ENCODE measurements at places on chromosomes 11 and 22.

DNA sequence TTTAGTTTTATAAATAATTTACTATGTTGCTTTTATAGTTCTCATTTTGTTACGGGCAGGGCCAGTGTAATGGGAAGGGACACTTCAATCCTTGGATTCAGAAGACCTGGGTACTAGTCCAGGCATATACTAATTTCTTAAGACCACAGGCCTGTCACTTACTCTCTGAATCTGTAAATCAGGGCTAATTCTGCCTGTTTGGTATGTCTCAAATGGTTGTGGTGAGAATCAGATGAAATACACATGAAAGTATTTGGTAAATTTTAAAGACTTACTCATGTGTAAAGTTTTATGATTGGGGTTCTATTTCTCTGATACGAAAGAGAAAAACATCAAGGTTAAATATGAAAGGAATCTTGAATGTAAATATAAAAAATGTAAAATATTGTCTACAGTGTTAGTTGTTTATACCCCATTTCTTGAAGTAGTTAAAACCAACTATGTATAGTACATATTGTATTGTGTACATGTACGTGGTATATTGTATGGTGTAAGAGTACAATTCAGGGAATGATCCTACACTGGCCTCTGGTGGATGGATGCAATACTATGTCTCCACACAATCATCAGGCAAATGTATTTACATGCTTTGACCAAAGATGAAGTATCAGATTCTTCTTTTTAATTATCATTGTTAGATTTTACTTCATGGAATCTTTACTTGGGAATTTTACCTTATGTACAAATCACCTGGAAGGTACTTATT, 24.5 kb upstream of the RAG2 start:
- no peak for DNase-seq

GRCh38 chr11:93410441-93410840, 79.9 kb downstream of the DEUP1 start:
- no peak for DNase-seq

- DNase-seq, result no peak
Observed at GRCh38 chr22:49660794-49661781, 166.6 kb downstream of the BRD1 start.

- no peak for DNase-seq
Observed at GRCh38 chr11:130891326-130891725, 25.0 kb downstream of the SNX19 start.

DNA sequence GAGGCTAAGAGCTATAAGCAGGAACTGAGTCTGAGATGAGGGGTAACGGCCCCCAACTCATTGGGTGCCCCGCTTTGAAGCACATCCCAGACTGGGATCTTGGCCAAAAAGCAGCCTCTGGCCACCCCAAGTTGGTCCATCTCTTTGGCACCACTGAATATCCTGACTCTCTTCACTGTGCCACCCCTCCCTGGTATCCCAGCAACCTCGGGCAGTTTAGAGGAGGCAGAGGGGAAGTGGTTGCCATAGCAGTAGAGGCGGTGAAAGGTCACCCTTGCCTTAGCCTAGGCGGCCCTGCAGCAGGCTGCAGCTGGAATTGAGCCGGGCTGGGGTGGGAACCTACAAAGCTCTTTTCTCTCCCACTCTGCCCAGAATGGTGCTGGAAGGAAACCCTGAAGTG, 1.1 kb downstream of the PELI3 start:
- no peak for DNase-seq

- no peak for DNase-seq
Observed at GRCh38 chr11:133678191-133678590, 145.9 kb upstream of the OPCML start.

GRCh38 chr11:19646921-19647320, 65.7 kb upstream of the NAV2 start:
- no peak for DNase-seq

GRCh38 chr11:19567996-19568395, 144.6 kb upstream of the NAV2 start:
- no peak for DNase-seq

GRCh38 chr11:122240638-122241037, 124.6 kb upstream of the BLID start:
- DNase-seq, result no peak

GRCh38 chr22:30275625-30276024, 9.0 kb upstream of the OSM start:
- DNase-seq, result no peak

DNA sequence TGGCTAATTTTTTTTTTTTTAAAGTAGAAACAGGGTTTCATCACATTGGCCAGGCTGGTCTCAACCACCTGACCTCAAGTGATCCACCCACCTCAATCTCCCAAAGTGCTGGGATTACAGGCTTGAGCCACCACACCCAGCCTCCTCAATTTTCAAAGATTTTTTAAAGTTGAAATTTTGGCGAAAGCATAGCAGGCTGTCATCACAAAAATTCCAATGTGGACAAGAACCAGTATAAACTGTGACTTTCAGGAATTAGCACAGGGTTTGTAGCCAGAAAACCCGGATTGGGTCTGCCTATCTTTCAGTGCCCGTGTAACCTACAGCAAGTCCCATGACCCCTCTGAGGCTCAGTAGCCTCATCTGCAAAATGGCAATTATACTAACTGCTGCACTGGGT, 80.2 kb downstream of the SGSM3 start:
- DNase-seq, result no peak

DNA sequence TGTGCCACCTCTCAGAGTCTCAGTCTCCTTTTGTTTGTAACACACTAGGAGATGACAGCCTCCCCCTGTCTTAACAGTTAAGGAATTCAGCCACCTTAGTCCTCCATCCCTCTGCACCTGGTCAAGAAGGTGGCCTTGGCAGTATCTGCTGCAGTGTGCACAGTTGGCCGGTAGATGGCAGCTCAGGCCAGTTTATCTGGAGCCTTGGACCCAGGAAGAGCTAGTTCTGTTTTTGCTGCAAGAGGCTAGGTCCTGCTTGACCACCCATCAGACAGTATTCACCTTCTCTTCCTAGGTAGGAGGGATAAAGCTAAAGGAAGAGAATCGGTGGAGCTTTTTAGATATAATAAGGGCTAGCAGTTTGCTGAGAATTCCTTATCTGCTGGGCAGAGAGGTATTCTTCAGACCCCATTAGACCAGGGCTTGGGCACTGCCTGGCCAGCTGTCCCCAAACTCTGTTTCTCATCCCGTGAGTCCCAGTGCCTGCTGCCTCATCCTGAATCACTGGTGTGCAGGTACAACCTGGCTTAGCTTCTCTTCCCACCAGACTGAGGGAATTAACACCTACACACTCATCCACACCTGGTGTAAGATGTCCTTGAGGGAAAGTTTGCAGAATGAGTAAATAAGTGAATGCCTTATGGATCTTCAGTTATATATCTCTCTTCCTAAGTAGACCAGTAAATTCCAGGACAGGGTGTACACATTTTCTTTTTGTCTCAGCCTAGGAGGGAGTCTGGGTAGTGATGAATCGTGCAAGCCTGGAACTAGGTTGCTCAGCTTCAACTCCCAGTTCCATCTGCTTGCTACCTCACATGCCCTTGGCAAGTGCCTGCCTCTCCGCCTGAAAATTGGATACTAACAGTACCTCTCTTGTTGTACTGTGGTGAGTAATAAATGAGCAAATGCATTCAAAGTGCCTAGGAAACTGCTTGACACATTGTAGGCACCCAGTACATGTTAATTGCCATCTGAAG, 70.8 kb upstream of the NARS2 start:
- DNase-seq, result peak; percentile 7

DNA sequence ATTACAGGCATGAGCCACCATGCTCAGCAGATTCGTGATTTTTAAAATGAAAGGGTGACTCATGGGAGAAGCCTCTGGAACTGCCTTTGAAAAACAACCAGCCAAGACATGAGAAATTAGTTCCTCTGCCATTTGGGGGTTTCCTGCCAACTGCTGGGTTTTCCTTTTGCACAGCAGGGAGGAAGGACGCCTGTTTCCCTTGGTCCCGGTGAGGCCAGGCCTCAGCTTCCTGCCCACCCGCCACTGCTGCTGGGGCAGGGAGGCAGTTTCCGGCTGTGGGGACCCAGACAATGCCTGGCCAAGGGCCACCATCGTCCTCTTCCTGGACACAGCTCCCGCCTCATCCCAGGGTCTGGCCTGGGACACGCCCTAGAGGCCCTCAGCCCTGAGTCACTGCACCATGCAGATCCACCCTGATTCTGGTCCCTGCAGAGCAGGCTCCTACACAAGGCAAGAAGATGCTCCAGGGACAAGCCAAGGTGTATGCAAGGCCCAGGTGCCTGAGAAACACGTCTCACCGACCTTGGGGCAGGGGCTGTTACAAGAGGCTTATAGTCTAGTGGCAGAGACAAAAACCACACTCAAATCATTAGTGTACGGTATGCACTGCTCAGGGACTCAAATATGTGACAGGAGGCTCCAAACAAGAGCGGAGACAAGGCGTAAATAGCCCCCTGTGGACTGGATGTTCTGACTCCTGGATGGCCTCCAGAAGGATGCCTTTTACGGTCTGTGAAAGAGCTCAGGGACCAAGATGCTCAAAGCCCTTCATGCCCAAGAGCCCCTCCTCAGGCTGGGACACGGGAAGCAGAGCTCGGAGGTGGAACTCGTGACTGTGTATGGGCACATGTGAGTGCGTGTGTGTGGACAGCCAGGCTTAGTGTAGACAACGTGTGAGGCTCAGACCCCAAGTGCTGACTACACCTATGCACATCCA, 10.0 kb downstream of the PPM1F start:
- no peak for DNase-seq
